ENCODE measurements at places on chromosomes 1 and 21.

- no peak for DNase-seq
Observed at GRCh38 chr1:200368556-200368955, 41.3 kb downstream of the ZNF281 start.

DNA sequence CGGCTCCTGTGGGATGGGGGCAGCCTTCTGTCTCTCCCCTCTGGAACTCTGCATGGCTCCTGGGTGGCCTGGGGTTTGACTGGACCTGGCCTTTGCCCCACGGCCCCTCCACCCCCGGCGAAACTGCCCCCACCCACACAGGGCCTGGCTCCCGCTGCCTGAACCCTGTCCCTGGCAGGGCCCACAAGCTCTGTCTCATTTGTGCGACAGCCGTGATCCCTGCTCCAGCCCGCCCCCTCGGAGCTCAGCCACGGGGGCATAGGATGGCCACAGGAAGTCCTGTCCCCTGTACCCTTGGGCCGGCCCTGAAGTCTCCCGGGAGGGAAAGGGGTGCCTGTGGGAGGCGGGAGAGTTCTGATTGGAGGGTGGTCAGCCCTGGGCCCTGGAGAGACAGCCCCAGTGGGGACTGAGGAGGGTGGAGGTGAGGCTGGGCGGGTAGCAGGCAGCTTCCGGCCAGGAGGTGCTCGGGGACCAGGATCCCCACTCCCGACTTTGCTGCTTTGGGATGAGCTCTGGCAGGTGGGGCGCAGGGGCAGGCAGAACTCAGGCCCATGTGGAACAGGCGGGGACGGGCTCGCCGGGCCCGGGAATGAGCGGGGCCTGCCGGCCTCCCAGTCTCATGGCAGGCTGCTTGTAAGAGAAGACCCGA is 45.1 kb downstream of the SLX9 start:
- peak; percentile 57 for DNase-seq

GRCh38 chr21:43303275-43304178 is 123.4 kb downstream of the SIK1 start:
- DNase-seq: no peak

GRCh38 chr1:26959722-26960624 is at the start of gene KDF1:
KDF1 (minus strand) TSS chr1:26960468; CDS start chr1:26952380, 8,088 bp downstream.
- peak; percentile 80 for DNase-seq

DNA sequence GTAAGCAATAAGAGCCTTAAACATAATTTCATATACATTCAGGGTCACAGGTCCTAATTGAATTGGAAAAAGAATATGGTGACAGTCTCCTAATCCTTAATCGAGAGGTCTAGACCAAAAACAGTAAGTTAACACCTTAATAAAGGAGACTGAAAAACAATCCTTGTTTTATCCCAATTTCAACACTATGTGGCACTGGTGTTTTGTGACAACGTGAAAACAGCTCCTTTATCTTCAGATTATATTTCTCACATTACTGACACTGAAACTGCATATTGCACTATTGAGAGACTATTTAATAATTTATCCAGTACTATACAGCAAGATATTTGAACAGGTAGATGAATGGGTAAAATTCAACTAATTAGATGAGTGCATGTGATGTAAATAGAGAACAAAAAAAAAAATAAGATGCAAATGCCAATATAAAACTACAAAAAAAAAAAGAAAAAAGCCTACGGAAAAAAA is 34.1 kb downstream of the TP53BP2 start:
- DNase-seq: no peak

- no peak for DNase-seq
Observed at GRCh38 chr1:157315544-157315943, 177.3 kb upstream of the ETV3 start.

- no peak for DNase-seq
Observed at GRCh38 chr21:37905291-37905690, 11.0 kb downstream of the KCNJ6 start.

DNA sequence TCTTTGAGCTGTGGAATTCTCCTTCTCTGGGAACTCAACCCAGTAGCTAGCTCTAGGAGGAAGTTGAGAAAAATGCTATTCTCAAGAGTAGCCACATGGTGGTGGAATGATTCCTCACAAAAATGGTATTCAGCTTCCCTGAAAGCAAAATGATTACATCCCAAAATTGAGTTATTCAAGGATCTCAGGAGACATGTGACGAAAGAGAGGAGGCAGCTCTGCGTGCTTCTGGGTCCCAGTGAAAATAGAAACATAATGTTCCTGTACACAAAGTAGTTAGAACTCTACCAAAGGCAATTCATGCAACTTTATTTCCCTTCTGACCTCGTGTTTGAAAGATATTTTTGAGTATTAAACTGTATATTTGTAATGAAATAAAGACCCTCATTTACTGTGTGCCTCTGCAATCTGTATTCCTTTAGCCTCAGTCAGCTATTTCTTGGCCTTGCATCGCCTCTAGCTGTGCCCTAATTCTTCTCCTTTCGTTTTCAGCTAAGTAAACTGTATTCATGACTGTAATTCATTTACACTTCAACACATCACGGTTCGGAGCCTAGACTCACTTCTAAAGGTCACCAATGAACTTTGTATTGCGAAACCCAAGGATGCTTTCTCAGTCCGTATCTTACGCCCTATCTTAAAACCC is 167.3 kb downstream of the FASLG start:
- DNase-seq: no peak

DNA sequence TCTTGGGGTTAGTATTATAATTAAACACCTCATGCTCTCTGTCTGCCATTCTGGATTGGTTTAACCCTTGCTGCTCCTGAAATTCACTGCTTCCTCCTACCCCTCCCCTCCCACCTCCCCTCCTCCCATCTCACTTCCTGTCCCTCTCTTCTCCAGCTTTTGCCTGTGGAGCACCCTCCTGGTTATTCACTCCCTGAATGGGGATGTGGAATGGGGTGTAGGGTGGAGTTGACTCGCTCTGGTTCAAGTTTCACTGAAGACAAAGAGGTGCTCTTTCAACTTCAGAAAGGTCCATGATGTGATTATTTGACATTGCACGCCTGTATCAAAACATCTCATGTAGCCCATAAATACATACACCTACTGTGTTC is 160.5 kb downstream of the PLXNA2 start:
- DNase-seq: no peak

GRCh38 chr1:163197022-163197421 is 5.7 kb downstream of the RGS5 start:
- no peak for DNase-seq

DNA sequence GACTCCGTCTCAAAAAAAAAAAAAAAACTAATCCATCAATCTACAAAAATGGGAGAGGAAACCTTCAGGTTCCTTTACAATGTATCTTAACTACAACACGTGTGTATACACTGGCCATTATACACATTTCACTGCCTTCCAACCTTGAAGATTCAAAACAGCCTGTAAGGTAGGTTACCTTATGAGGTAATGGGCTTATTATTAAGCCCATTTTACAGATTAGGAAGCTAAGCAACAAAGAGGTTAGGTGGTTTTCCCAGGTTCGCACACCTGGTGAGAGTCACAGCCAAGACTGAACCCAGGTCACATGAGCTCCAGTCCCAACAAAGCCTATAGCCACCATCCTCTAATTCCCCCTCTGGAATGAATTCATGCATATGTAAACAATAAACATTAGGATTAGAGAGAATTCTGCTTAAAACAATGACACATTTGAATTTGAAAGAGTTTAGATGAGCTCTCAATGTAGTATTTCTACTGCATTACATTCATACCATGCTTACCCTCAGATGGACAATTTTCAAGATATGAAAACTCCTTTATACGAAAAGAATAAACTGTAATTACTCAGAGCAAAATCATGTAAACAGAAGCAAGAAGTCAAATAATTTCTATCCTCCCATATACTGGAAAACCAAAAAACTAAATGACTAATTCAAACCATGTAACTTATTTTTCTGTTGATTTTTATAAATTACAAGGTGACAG is 54.8 kb downstream of the EIF4G3 start:
- DNase-seq: no peak

- DNase-seq: no peak
Observed at GRCh38 chr1:47181095-47181954, 8.5 kb downstream of the PDZK1IP1 start.

- DNase-seq: no peak
Observed at GRCh38 chr1:38022810-38023209, 10.3 kb downstream of the UTP11 start.

GRCh38 chr1:228270032-228270431 is 62.2 kb downstream of the OBSCN start:
- no peak for DNase-seq

DNA sequence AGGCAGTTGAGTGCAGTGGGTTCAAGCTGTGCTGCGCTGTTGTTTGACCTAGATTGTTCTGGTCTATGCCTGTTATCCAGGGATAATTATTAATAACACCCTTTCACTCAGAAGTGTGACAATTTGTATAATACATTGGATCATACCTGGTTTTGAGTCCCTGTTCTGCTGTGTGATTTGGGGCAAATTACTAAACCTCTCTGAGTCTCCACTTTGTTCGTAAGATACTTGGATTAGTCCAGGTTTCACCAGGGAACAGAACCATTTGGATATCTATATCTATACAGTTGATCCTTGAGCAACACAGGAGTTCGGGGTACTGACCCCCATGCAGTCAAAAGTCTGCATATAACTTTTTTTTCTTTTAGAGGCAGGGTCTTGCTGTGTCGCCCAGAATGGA is 2.3 kb downstream of the NENF start:
- DNase-seq: no peak

DNA sequence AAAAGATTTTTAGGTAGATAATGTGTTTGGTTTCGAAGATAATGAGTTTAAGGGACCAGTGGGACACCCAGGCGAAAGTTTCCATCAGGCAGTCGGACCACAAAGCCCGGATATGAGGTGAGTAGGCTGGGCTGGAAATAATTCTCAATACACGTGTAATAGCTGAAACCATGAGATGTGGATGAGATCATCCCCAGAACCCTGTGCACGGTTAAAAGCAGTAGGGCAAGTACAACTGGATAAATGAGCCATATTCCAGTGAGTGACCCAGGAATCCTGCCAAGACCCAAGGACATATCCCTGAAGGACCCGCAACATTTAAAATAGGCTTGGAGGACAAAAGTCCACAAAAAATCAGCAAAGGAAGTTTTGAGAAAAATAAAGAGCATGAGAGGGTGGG is 21.5 kb upstream of the NHLH2 start:
- no peak for DNase-seq

All from naive thymus-derived CD8-positive, alpha-beta T cell (primary cell).